ENCODE measurements at places on chromosomes 2 and 18.

DNA sequence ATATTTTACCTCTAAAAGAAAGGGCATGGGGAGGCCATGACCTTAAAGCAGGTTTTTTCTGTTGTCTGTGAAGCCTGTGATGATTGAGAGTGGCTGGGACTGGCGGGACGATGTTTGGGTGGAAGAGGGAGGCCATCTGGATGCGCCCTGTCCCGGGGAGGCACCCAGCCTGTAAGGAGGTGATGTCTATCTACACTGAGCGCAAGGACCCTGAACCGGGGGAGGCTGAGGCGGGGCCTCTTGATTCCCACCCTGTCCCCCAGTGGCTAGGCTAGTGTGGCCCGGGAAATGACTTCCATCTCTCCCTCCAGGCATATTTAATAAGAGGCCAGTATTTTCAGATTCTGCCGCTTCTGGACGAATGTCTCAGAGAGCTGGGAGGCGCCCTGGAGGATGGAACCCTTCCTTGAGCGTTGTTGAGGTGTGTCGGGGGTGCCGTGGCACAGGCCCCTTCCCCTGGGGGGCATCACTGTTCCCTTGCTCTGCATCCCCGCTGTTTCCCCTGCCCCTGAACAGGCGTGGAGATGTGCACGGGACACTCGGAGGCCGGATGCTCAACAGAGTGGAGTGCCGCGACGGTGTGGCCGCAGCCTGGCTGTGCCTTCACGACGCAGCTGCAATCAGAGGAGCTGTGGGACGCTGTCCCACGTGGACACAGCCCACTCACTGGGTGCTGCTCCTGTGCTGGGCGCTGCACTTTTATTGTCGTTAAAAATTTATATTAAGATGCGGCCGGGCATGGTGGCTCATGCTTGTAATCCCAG lies 185.4 kb downstream of the LDLRAD4 start:
- no peak for DNase-seq

DNA sequence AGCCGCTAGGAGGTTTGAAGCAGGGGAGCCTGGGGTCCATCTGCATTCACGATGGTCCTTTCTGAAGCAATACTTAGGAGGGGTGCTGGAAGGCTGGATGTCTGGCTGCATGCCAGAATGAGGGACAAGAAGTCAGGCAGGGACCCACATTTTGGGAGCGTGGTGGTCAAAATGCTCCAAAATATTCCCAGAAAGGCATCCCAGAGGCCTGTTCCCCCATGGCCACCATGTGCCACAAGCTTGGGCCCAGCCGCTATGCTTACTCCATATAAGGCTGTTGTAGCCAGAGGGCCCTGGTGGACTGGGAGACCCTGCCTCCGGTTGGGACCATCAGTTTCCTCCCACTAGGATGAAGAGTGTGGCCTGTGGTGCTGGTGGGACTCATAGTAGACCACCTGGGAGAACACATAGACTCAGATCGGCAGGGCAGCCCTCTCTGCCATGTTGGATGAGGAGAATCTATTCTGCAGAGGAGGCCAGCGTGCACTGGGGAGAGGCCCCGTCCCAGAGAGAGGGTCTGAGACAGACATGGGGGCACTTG lies 3.6 kb upstream of the PROM2 start:
- no peak for DNase-seq

GRCh38 chr18:35072616-35073015 lies 31.4 kb downstream of the MAPRE2 start:
- DNase-seq = no peak

- DNase-seq = no peak
These were observed 37.6 kb downstream of the CDH7 start for GRCh38 chr18:65788373-65788772.

DNA sequence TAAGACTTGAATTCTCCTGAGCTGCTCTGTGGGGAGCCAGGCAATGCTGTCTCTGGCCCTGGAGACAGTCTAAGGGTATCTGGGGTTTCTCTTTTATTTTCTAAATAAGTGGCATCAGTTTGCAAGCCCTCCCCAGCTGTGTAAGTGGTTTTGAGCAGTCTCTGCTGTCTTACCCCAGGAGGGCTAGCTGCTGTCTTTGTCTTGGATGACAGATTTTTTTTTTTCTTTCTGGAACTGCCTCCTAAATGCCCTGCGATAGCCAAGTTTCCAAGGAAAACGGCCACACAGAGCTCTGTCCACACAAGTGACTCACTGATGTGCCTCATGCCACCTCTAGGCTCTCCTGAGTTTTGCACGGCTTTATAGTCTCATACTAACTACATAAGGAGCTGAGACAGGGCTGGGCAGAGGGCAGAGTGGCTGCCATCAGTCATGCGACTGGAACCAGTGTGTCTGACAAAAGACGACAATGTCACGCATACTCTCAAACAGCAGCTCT lies 37.2 kb upstream of the THOC1 start:
- no peak for DNase-seq

GRCh38 chr2:241637018-241637794 lies at the start of the genes ATG4B and THAP4:
Gene ATG4B (plus strand): TSS chr2:241637693. CDS start chr2:241637715, 22 bp downstream.
Gene THAP4 (minus strand): TSS chr2:241637158. CDS start chr2:241637017, 141 bp downstream.
- peak; percentile 83 for DNase-seq

DNA sequence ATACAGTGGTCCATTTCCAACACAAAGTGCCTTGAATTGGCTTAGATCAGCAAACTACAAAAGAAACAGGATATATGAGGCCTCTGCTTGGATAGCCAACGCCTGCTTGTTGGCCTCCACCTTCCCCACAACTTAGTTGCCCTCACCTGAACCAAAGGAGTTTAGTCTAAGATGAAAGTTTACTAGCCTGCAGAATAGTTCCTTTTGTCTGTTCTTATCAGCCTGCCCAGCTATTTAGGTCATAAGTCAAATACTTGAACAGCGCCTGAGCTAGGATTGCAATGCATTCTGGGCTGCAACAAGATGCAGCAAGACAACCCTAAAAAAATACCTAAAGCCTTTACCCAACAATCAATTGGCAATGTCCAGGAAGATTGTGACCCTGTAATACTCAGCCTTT lies 13.1 kb upstream of the EPG5 start:
- no peak for DNase-seq

- no peak for DNase-seq
These were observed 51.0 kb downstream of the ACOXL start for GRCh38 chr2:110783196-110783873.

GRCh38 chr2:8144785-8145184 lies 537.1 kb upstream of the ID2 start:
- no peak for DNase-seq

DNA sequence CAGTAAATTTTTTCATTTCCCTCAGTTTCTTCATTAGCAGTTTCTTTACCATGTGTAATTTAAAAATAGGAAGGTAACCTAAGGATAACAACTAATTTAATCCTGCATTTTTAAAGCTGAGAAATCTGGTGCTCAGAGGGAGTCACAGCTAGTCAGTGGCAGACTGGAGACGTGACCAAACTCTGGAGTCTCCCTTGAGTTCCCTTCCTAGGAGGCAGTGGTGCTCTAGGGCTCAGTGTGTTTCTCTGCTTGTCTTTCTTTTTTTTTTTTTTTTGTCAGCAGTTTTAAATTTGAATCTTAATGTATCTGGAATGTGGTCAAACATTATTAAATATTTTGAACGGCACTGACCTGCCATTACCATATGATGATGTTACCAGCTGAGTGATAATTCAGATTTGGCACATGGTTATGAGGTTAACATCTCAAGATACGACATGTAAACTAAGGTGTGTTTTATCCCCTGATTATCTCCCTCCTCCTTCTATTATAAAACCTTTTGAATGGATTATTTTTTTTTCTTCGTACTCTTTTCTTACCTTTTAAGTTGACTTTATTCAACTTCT lies 226.2 kb downstream of the GALNT13 start:
- no peak for DNase-seq

DNA sequence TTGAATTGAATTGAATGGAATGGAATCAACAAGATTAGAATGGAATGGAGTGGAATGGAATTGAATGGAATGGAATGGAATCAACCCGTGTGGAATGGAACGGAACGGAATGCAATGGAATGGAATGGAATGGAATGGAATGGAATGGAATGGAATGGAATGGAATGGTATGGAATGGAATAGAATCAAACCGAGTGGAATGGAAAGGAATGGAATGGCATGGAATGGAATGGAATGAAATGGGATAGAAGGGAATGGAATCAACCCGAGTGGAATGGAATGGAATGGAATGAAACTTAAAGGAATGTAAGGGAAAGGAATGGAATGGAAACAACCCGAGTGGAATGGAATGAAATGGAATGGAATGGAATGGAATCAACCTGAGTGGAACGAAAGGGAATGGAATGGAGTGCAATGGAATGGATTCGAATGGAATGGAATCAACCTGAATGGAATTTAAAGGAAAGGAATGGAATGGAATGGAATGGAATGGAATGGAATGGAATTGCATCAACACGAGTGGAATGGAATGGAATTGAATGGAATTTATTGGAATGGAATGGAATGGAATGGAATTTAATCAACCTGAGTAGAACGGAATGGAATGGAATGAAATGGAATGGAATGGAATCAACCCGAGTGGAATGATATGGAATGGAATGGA lies 1146.6 kb downstream of the RPIA start:
- no peak for DNase-seq

- no peak for DNase-seq
These were observed 37.9 kb downstream of the MOGAT1 start for GRCh38 chr2:222709191-222709891.

DNA sequence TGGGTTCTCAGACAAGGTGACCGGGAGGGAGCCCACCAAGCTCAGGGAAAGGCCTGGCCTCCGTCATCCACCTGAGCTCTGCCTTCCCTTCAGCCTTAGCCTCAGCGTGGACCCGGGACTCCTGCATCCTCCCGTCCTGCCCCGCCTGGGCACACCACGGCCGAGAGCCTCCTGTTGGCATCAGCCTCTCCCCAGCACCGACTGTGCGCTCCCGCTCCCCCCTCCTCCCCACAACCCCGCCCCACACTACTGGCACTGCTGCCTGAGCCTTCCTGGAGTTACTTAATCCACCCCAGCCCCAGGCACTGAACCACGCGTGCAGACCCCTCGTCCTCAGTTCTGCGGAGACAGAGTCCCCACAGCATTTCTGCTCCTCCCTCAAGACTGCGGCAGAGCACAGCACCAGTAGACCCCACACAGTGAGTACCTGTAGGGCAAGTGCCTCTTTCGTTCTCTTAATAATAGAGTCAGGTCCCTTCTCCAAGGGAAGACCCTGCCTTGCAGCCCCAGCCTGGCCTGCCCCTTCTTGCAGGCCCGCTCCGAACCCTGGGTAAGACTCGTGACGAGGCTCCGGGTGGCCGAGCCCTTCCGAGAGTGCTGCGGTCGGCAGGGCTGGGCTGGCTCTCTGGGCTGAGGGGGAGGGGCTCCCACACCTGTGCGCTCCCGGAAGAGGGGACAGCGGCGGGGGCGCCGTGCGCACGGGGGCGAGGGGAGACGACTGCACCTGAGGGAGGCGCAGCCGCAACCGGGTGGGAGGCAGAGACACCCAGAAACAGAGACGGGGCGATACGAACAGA lies at the start of gene AMER3:
AMER3 (plus strand) TSS at position 285 of the 797 bp plus-strand sequence. CDS start 6,533 bp downstream, outside the sequence.
- no peak for DNase-seq

DNA sequence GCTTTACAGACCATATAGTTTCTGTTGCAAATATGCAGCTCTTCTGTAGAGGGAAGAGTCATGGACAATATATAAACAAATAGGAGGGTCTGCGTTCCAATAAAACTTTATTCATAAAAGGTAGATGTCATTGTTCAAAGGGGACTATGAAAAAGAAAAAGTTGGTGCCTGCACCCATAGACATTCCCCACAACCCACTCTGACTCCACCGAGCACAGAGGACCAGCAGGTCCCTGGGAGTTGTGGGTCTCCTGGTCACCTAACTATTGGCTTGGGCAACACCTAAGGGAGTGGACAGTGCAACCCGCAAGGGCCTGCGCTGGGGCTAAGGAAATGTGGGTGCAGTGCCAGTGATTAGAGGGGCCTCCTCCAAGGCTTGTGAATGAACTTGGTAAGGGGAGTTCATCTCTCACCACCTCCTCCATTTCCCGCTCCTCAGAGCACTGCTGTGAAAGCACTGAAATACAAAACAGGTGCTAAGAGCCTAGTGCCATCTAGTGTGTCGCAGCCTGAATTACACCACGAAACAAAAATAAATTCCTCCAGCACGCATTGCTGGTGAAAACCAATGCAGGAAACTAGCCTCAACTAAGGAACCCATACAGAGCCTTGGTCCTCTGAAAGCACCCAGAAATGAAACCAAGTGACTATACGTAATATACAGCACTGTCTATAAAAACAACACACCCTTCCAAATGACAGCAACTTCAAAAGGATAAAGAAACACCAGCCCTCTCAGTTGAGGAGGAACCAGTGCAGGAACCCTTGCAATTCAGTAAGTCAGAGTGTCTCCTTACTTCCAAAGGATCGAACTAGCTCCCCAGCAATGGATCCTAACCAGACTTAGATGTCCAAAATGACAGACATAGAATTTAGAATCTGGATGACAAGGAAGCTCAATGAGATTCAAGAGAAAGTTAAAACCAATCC lies 166.6 kb downstream of the RNF144A start:
- DNase-seq = no peak

Measured in T-helper 2 cell treated with Interferon-gamma antibody and Interleukin-4, amounts not matched to agents 5 μg/mL and 100 μg/mL, for 36 hours (primary cell).